AML-193 (cell line): ENCODE measurements at places on chromosomes 1 and 21.
A peak's percentile ranks its signal among the peaks of the same experiment; 100 is the strongest.

- DNase-seq = no peak
These were observed 35.7 kb upstream of the RCC1 start for GRCh38 chr1:28470146-28470545.

- DNase-seq = no peak
These were observed 1.7 kb upstream of the INAVA start for GRCh38 chr1:200892958-200893357.

GRCh38 chr1:231499148-231499763, 29.2 kb upstream of the TSNAX start:
- no peak for DNase-seq

DNA sequence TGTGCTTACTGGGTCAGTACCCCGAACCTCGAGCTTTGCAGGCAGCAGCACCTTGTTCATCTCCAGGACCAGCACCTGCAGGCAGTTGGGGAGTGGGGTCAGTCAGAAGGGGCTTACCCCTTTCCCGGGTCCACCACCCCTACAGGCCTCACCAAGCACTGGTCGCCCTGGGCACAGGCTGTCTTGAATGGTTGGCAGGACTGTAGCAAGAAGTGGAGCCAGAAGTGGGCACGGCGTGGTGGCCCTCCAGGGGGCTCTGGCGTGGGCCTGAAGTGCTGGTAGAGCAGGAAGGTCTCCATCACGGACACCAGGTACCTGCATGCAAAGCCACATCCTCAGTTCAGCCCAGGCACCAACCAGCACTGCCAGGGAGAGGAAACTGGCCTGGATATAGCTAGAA, 5.2 kb downstream of the MAP3K6 start:
- no peak for DNase-seq

GRCh38 chr1:107010582-107010981, 45.9 kb upstream of the PRMT6 start:
- no peak for DNase-seq

DNA sequence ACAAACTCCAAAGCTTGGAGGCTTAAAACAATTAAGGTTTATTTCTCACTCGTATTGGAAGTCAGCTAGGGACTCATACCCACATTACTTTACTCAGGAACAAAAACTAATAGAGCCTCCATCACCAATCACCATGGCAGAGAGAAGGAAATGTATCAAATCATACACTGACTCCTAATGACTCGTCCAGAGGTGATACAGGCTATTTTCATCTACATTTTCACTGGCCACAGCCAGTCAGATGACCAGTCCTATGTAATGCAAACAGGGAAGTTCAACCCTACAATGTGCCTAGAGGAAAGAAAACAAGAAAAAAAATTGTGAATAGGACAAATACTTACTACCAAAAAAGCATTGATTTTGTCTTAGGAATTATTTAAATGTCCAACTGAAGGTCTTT, 110.3 kb downstream of the SEC16B start:
- no peak for DNase-seq

DNA sequence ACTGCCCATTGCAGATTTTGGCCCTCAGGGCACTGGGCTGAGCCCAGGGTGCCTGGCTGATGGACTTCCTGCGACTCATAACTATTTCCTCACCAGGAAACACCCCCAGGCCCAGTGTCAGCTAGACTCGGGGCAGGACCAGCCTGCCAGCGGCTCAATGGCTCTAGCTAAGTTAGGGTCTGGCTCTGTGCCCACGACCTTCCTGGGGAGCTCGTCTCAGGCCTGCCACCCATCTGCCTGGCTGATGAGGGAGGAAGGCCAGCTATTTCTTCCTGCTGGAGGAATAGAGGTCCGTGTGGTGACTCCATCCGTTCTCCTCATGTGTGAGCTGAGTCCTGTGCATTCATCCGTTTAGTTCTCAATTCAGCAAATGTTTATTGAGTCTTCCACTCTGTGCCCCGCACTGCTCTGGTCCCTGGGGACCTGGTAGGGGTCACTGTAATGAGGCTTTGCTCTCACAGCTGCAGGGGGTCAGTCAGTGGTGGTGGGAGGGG, 44.5 kb downstream of the KIRREL1 start:
- DNase-seq = peak; percentile 35

DNA sequence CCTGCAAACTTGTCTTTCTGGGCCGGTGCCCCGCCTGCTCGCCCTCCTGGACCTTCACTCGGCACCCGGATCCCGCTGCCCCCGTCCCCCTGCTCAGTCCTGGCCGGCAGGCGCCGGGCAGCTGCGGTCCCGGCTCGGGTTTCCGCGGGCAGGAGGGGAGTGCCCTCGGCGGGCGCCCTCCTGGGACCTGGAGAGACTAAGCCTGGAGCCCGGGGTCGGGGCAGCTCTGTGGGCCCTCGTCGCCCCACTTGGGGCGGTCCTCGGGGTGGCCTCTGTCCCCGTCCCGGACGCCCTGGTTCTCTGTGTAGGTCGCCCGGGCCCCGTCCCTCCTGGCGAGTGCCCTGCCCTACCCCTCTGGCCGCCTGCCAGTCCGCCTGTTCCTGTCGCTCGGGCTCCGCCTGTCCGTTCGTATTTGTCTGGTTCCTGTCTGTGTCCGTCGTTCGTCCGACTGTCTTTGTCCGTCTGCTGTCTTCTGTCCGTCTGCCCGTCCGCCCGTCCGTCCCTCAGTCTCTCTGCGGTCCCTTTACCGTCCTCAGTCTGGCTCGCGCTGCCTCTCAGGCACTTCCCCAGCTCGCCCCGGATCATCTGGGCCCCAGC, 490 bp downstream of the SERINC2 start:
- DNase-seq = peak; percentile 68

- DNase-seq = peak; percentile 53
These were observed 9.4 kb downstream of the MORN1 start for GRCh38 chr1:2381741-2382620.

- peak; percentile 73 for DNase-seq
These were observed 20.7 kb upstream of the ABCB10 start for GRCh38 chr1:229579059-229579673.

- DNase-seq = no peak
These were observed 6.2 kb downstream of the KCNK1 start for GRCh38 chr1:233620065-233620464.

DNA sequence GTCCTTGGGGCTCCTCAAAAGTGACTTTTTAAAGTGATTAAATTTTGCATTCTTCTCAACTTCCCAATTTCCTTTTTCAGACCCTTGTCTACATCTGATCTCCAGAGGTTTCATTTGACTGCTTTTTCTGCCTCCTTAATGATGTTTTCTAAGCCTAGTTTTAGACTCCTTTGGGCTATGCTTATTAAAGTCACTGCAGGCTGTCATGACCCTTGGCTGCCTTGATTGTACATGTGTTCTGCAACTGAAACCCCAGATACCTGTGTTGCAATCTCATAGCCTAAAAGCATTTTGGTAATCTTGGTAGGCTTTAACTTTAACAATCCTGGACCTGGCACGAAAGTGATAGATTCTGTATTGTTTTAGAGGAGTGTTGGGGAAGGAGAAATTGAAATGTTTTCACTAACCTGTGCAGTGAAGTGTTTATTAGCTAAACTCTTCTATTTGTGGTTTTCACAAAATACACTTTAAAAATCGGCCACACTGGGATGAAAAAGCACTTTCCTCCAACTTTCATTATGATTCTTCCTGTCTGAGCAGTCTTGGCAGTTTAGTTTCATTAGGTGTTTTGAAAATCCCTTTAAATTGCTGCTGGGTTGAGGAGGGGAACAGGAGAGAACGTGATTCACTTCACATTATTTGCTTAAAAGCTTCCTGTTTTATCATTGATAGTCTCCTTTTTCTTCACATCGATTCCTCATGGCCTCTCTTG, 4.9 kb downstream of the MACO1 start:
- peak; percentile 28 for DNase-seq

- no peak for DNase-seq
These were observed 970.6 kb downstream of the NCAM2 start for GRCh38 chr21:21968810-21969209.

GRCh38 chr1:20726932-20727745, 5.4 kb downstream of the SH2D5 start:
- DNase-seq = no peak

DNA sequence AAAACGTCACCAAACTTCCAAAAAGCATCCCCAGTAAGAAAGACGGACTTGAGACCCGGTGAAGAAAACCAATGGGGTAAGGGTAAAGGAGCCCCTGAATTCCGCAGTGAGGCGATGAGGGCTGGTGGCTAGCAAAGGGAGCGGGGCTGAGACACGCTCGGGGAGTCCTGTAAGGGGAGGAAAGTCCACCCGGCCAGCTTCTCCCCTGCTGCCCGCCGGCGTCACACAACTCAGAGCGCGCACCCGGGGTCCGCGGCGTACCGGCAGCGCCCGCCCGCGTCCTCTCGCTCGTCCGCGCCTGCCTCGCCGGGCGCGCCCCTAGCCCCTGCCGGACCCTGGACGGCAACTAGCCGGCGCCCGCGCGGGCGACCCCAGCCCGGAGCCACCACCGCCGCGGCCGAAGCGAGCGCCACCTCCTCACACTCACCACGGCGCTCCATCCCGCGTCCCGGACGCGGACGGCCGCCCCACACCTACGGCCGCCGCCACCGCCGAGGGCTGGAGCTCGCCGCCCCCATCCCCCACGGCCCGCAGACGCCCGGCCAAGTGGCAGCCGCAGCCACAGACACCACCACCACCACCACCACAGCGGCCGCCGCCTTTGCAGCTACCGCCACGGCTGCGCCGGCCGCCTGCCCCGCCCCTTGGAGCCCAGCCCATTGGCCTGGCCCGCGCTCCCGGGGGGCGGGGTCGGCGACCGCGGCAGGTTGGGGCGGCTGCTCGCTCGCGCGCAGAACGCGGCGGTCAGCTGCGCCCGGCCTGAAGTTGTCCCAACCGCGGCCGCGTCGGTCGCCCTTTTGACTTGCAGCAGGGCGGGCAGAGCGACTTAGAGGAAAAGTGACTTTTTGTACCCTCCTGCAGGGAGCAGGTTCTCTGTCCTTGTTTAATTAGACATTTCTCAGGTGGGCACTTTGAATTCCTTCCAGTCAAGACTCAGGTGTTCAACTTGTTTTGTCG, 10.0 kb upstream of the ARHGAP29 start:
- DNase-seq = no peak

DNA sequence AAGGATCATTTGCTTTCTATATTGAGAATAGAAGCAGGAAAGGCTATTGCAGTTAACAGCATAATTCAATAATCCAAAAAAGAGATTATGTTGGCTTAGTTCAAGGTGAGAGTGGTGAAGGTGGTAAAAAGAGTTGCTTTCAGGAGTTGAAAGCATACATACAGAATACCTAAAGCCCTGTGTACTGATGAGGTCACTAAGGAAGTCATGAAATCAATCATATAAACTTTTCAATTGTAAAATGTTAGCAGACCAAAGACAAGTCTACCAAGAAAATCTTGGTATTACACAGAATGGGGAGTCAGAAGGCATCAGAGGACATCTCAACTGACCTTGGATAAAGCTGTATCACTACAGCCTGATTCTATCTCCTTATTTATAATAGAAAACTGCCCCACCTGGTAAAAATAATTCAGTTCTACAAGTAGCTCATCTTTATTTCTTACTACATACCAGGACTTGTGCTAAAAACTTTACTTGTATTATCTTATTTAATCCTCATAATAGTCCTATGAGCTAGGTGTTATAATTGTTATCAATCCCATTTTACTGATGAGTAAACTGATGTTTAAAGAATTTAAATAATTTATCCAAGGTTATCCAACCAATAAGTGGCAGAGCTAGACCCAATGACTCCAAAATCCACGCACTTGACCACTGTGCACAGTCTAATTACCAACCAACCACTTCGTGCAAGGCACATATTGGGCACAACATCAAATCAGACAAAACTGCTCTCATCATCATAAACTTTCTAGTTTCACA, 40.9 kb downstream of the TUT4 start:
- no peak for DNase-seq

DNA sequence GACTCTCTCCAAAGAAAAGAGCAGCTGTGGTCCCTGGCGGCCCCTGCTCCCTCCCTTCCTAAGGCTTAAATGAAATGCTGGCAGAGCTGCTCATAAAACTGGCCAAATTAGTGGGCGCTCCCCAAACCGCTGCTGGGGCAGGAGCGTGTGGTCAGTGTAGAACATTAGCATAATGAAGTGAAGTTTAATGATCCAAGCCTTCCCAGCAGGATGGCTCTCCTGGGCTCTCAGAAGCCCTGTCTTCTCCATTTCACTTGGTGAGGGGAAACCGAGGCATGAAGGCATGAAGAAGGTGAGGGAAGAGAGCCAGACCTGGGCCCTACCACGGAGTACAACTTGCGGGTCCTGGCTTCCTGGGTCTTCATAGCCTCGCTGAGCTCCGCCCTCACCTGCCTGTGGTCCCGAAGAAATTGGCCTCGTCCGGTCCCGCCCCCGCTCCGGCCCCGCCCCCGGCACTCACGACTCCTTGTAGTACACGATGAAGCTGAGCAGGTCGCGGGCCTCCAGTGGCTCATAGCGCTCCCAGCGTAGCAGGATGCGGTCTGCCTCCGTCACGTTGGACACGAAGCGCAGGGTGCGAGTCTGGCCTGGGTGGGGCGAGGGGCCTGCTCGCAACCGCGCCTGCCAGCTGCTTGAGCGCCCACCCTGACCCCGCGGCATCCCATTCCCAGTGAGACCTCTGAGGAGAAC, 10.3 kb downstream of the INSRR start:
- no peak for DNase-seq

GRCh38 chr21:29164323-29164942, 34.0 kb downstream of the MAP3K7CL start:
- peak; percentile 54 for DNase-seq

GRCh38 chr21:42413500-42413899, 9.8 kb downstream of the UBASH3A start:
- no peak for DNase-seq

DNA sequence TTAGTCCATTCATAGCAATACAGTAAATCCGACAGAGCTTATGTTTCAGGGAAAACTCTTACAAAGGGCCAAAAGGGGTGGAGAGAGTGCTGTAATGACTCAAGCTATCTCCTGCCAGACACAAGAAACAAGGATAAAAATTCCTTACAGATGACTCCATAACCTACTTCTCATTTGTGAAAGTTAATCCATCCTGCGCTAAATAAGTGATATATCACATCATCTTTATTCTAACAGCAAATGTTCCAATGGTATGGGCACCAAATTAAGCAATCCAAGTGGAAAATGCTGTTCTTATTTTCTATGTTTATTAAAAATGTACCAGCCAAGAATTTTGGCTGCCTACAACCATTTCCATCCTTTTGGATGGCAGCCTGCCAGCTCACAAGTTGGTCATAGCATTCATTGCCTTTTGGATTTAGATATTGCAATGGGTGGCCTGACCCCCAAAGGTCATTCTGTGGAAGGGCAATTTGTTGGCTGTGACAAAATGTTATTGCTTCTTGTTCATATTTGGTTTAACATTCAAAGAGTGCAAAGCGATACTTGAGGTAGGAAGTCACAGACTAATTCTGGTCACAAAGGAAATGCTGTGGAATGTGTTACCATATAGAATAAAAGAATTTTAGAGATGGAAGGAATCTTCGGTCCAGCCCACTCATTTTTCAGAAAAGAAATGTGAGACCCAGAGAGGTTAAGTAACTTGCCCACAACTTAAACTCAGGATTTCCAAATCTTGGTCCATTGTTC, 2.8 kb upstream of the ENAH start:
- DNase-seq = no peak

DNA sequence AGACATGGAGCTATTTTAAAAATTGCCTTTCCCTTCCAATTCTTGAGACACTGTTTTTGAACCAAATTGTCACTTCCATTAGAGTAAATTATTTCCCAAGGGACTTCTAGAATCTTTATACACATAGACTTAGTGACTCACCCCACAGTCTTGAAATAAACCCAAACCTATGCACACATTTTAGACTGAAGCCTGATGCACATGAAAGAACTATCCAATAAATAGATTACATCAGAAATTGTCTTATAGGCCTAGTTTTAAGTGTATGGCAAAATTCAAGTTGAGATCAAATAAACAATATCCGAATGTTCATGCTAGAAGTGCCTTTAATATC, 32.2 kb upstream of the ZNF326 start:
- DNase-seq = no peak

- DNase-seq = no peak
These were observed 3.5 kb upstream of the ZNF683 start for GRCh38 chr1:26376050-26376449.
